ENCODE measurements at places on chromosomes 3 and 15. TPM values are rescaled to one million over a fixed set of nuclear protein-coding genes. Genes with fewer than 3 reads are reported as not detected.

Gene SLC22A14
- not detected for total RNA-seq

Gene LRRIQ4
- not detected for total RNA-seq

Gene PLSCR5
- not detected for total RNA-seq

Gene GOLGA6B
- not detected for total RNA-seq

Gene ISLR2
- not detected for total RNA-seq

Gene APH1B
- 7.3 TPM for total RNA-seq

Gene NMNAT3
- total RNA-seq: 0.94 TPM

DNA sequence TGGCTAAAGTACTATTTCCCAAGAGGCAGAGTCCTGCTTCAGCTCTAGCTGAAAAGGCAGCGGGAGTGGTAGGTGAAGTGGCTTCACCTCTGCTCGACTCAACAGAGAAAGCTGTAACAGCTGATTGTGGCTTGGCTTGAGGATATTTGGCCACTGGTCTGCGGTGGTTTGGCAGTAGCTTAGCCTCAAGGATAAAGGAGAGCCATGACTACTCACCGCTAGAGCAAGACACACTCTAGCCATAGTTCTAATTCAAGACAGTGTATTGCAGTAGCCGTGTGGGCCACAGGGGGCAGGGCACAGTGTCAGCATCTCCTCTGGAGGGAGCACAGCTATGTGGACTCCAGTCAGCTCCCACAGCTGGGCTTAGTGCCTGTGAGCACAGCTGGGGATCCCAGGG, 23.5 kb downstream of the TPRG1 start:
- H3K4me1 ChIP-seq: no peaks in the 10 kb centered on the region
- DNase-seq: no peak
- no peaks in the 10 kb centered on the region for H3K36me3 ChIP-seq

DNA sequence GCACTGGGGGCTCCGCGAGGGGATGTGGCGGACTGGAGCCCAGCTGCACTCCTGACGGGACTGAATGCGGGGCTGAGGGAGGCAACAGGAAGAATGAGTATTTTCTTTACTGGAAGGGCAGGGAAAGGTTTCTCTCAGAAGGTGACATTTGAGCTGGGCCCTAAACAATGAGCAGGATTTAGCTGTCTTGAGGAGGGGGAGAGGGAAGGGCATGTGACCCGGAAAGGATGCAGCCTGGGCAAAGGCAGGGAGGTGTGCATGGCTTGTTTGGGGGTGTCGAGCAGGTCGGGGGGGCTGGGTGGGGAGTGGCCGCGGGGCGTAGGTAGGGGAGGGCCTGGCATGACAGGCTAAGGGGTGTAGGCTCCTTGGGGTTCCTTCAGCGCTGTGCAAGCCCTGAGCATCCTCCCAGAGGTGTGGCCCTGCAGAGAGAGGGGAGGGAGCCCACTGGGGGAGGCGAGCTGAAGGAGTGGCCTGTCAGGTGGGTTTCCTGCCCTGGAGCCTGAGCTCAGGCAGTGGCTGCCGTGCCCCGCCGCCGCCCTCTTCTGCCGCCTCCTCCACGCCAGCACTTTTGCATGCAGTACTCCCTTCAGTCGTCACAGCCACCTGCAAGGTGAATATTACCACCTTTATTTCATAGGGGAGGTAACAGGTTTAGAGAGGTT, 17.2 kb upstream of the ANKDD1A start:
- peak; percentile 95 for DNase-seq
- H3K4me1 ChIP-seq: peaks cover 75% of the 10 kb centered on the region
- H3K4me3 ChIP-seq: peak overlapping the region; percentile 78
- no peaks in the 10 kb centered on the region for H3K36me3 ChIP-seq

DNA sequence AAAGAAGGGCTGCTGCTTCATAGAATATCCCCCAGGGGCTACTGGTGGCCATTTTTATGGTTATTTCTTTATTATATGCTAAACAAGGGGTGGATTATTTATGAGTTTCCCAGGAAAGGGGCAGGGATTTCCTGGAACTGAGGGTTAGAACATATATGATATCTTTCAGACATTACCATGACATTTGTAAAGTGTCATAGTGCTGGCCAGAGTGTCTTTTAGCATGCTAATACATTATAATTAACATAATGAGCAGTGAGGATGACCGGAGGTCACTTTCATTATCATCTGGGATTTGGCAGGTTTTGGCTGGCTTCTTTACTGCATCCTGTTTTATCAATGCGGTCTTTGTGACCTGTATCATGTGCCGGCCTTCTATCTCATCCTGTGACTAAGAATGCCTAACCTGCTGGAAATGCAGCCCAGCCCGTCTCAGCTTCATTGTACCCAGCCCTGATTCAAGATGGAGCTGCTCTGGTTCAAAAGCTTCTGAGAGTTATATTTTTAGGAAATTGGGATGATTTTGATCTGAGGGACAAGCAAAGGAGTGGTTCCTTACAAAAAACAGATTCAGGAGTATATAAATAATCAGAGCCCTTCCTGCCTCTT, 9.1 kb upstream of the ZBTB20 start:
- H3K4me1 ChIP-seq: peaks cover 7% of the 10 kb centered on the region
- H3K36me3 ChIP-seq: no peaks in the 10 kb centered on the region
- no peak overlapping the region for H3K27ac ChIP-seq

GRCh38 chr15:77187751-77188464, 117.0 kb upstream of the TSPAN3 start:
- H3K4me3 ChIP-seq: no peak overlapping the region
- no peaks in the 10 kb centered on the region for H3K27me3 ChIP-seq
- H3K27ac ChIP-seq: no peak overlapping the region
- no peaks in the 10 kb centered on the region for H3K36me3 ChIP-seq

- H3K4me1 ChIP-seq: peaks cover 58% of the 10 kb centered on the region
- peaks cover 16% of the 10 kb centered on the region for H3K36me3 ChIP-seq
- no peaks in the 10 kb centered on the region for H3K27me3 ChIP-seq
- no peak overlapping the region for H3K4me3 ChIP-seq
Observed at GRCh38 chr15:99425657-99426301, 140.0 kb upstream of the MEF2A start.

DNA sequence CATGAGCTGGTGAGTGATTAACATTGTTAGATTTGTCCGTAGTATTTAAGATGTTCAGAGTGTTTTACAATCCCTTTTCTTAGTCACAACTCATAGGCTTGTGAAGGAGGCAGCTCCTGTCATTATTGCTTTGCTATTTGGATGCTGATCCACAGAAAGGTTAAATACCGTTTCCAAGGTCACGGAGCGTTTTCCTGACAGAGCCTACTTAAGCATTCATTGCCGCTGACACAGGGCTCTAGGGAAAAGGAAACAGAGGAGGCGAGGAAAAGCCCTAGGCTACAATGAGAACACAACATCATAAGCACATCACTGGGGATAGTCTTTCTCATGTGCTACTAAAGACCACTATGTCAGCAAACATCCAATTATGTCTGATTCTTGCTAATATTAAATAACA, 38.5 kb upstream of the CPB1 start:
- no peaks in the 10 kb centered on the region for H3K4me1 ChIP-seq
- no peaks in the 10 kb centered on the region for H3K27me3 ChIP-seq
- H3K4me3 ChIP-seq: no peak overlapping the region
- H3K36me3 ChIP-seq: no peaks in the 10 kb centered on the region
- no peak for DNase-seq

DNA sequence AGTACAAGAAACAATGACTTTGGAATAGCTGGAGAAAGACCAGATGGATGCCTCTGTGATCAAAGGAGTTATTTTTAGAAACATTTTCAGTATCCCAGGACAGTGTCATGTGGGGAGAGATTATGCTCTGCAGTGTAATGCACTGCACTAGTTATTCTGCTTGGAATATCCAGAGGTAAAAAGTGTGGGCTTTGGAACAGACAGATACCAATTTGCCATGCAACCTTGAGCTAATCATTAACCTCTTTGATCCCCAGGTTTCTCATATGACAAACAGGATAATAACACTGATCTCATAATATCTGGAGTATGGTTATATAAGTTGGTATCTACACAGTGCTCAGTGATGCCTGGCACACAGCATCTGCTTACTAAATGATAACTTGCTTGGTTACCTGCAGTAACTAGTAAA, 12.2 kb upstream of the SLC7A14 start:
- H3K27ac ChIP-seq: no peak overlapping the region
- no peaks in the 10 kb centered on the region for H3K36me3 ChIP-seq
- DNase-seq: no peak
- H3K4me1 ChIP-seq: no peaks in the 10 kb centered on the region
- H3K4me3 ChIP-seq: no peak overlapping the region

GRCh38 chr3:40980467-40980866, 218.8 kb upstream of the CTNNB1 start:
- DNase-seq: peak; percentile 16
- no peaks in the 10 kb centered on the region for H3K36me3 ChIP-seq
- H3K27me3 ChIP-seq: peaks cover 29% of the 10 kb centered on the region
- H3K4me1 ChIP-seq: peaks cover 8% of the 10 kb centered on the region
- H3K27ac ChIP-seq: no peak overlapping the region

- no peak for DNase-seq
- H3K36me3 ChIP-seq: no peaks in the 10 kb centered on the region
- peaks cover 13% of the 10 kb centered on the region for H3K27me3 ChIP-seq
- H3K4me3 ChIP-seq: no peak overlapping the region
Observed at GRCh38 chr3:37611771-37612170, 249.9 kb upstream of the CTDSPL start.

GRCh38 chr3:73255609-73256029, 194.2 kb downstream of the EBLN2 start:
- no peak overlapping the region for H3K27ac ChIP-seq
- no peaks in the 10 kb centered on the region for H3K4me1 ChIP-seq
- DNase-seq: no peak
- H3K27me3 ChIP-seq: peaks cover 4% of the 10 kb centered on the region

GRCh38 chr3:67018789-67019526, 20.9 kb downstream of the KBTBD8 start:
- H3K27me3 ChIP-seq: no peaks in the 10 kb centered on the region
- no peaks in the 10 kb centered on the region for H3K36me3 ChIP-seq
- DNase-seq: no peak

GRCh38 chr3:121648219-121648958, 12.3 kb downstream of the HCLS1 start:
- DNase-seq: no peak
- no peak overlapping the region for H3K4me3 ChIP-seq
- H3K36me3 ChIP-seq: peaks cover 65% of the 10 kb centered on the region
- peaks cover 26% of the 10 kb centered on the region for H3K4me1 ChIP-seq
- no peaks in the 10 kb centered on the region for H3K27me3 ChIP-seq
- no peak overlapping the region for H3K27ac ChIP-seq

- H3K27me3 ChIP-seq: peaks cover 2% of the 10 kb centered on the region
- H3K36me3 ChIP-seq: peaks cover 3% of the 10 kb centered on the region
- no peaks in the 10 kb centered on the region for H3K4me1 ChIP-seq
Observed at GRCh38 chr15:99414755-99415731, 150.7 kb upstream of the MEF2A start.

GRCh38 chr3:4492208-4493013, 737 bp upstream of the ITPR1 start:
- peaks cover 27% of the 10 kb centered on the region for H3K27me3 ChIP-seq
- peaks cover 39% of the 10 kb centered on the region for H3K4me1 ChIP-seq
- peak overlapping the region; percentile 93 for H3K27ac ChIP-seq
- peak overlapping the region; percentile 91 for H3K4me3 ChIP-seq
- peak; percentile 65 for DNase-seq

DNA sequence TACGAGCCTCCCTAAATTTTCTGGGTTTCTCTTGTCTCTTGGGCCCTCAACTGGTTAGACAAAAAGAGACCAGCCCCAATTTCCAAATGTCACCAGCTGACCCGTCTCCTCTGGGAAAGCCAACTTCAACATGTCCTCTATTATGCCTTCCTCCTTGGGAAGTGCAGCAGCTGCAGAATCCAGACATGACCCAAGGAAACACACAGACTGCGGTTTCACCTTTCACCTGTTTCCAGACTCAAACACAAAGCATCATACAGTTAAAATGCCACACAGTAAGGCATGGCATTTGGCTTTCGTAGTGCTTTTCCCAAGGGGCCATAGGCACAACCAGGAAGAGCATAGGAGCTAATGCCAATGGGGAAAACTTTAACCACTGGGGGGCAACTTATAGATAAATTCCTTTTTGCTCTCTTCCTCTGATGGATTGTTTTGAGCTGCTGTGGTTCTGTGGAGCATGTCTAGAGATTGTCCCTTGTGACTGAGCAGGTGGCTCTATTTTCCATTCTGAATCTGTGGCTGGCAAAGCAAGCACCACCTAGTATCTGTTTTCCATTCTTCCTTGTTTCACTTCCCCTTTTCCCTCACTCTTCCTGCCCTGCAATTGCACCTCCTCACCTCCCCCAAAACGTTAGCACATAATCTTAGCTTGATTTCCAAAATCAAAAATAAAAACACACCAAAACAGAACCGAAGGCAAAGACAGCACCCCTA, 49.3 kb downstream of the HHLA2 start:
- H3K27me3 ChIP-seq: peaks cover 16% of the 10 kb centered on the region
- H3K36me3 ChIP-seq: peaks cover 13% of the 10 kb centered on the region
- peaks cover 20% of the 10 kb centered on the region for H3K4me1 ChIP-seq
- H3K27ac ChIP-seq: no peak overlapping the region
- DNase-seq: no peak

DNA sequence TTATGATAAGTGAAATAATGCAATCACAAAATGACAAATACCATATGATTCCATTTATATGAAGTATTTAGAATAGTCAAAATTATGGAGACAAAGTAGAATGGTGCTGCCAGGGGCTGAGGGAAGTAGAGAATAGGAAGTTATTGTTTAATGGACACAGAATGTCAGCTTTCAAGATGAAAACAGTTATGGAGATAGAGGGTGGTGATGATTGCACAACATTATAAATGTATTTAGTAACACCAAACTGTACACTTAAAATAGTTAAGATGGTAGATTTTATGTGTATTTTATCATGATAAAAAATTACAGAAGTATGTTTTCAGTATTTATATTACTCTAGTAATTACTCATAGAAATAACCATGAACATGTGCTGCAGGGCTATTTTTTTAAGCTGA, 100.8 kb upstream of the AZI2 start:
- no peaks in the 10 kb centered on the region for H3K4me1 ChIP-seq
- no peak overlapping the region for H3K27ac ChIP-seq
- H3K27me3 ChIP-seq: no peaks in the 10 kb centered on the region
- no peaks in the 10 kb centered on the region for H3K36me3 ChIP-seq
- no peak for DNase-seq

GRCh38 chr3:16741890-16742289, 136.7 kb upstream of the DAZL start:
- H3K4me1 ChIP-seq: peaks cover 1% of the 10 kb centered on the region
- peaks cover 7% of the 10 kb centered on the region for H3K27me3 ChIP-seq
- no peak overlapping the region for H3K27ac ChIP-seq
- H3K4me3 ChIP-seq: no peak overlapping the region
- H3K36me3 ChIP-seq: no peaks in the 10 kb centered on the region

GRCh38 chr3:120129718-120130513, 35.7 kb upstream of the GSK3B start:
- no peak overlapping the region for H3K27ac ChIP-seq
- DNase-seq: no peak
- no peaks in the 10 kb centered on the region for H3K4me1 ChIP-seq

DNA sequence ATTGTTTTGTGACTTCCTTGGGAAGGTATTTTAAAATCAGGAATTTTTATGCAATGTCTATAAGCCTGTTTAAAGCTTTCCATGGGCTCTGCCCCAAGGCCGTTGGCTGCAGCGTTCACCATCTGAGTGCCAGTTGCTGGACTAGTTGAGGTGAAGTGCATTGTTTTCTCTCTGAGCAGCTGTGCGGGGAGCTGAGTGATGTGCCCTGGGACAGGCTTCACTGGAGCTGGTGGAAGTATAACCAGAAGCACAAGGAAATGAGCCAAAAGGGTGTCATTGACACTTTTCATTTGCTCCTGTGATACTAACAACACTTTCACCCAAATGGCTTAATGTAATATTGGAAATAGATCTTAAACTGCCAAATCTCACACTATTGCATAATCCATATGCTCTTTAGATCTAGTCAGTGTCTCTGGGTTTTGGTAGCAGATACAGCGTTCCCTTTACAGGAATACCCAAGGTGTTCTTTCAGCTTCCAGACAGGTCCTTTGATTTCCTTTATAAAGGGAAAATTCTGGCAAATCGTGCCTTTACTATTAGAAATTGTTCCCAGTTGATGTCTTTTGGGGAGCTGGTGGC, 29.2 kb downstream of the APH1B start:
- no peaks in the 10 kb centered on the region for H3K4me1 ChIP-seq
- H3K27ac ChIP-seq: no peak overlapping the region
- DNase-seq: no peak
- peaks cover 2% of the 10 kb centered on the region for H3K36me3 ChIP-seq
- peaks cover 3% of the 10 kb centered on the region for H3K27me3 ChIP-seq
- no peak overlapping the region for H3K4me3 ChIP-seq
